ENCODE measurements at places on chromosomes 3 and 15. TPM values are rescaled to one million over a fixed set of nuclear protein-coding genes. Genes with fewer than 3 reads are reported as not detected.

GRCh38 chr15:76116138-76116885 lies 56.5 kb downstream of the TMEM266 start:
- no peak for DNase-seq

DNA sequence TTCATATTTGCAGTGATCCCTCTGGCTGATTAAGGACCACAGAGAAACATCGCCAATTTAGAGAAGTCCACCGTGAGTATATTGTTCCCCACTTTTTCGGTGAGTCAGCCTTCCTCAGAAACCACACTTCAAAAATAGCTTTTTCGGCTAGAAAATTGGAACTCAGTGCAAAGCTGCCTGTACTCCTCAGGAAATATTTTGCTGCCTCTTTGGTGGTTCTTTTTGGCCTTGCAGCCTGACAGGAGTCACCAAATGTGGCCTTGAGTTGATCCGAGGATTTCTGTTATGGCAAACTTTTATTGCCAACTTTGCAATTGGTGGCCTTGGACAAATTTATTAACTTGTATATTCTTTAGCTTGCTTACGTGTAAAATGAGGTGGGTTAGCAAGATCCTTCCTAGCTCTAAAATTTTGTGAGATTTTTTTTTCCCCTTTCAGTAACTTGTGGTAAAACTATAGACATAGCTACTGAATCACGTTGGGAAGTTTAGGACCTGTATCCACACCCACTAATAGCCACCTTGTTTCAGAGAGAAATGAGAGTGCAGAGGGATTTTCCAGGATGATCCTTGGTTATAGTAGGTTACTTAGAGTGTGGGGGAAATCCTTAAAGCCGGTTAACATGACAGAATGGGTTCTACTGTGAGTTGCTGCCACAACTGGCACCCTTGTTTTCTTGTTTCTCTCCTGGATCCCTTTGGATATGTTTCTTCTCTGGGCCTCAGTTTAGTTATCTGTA lies 9.9 kb downstream of the ARL6IP5 start:
- no peak for DNase-seq

The UTS2B gene
- 0.05 TPM for polyA plus RNA-seq

The GRK7 gene
- polyA plus RNA-seq, result 0.04 TPM

The THRB gene
- polyA plus RNA-seq, result 33.3 TPM

The AMT gene
- 0.80 TPM for polyA plus RNA-seq

- no peak for DNase-seq
Observed at GRCh38 chr3:167762296-167762695, 26.8 kb downstream of the SERPINI1 start.

The STAB1 gene
- polyA plus RNA-seq, result 15.9 TPM

- DNase-seq, result no peak
Observed at GRCh38 chr3:185062191-185062590, 90.7 kb downstream of the C3orf70 start.

DNA sequence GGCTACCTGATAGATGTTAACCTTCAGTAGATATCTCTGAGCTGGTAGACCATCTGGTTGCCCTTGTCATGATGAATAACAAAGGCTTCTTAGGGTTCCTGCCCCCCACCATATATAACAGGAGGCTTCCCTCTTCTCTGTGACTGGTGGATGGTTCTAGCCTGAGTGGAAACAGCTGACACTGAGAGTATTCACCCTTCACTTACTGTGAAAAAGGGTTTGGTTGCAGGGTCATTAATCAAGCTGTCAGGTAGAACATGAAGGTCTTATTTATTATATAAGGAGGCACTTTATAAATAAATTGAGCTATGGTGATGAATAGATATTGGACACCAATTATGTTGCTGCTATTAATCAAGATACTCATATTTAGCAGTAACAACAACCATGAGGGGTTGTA lies 58.6 kb downstream of the CACNA2D3 start:
- DNase-seq, result no peak

DNA sequence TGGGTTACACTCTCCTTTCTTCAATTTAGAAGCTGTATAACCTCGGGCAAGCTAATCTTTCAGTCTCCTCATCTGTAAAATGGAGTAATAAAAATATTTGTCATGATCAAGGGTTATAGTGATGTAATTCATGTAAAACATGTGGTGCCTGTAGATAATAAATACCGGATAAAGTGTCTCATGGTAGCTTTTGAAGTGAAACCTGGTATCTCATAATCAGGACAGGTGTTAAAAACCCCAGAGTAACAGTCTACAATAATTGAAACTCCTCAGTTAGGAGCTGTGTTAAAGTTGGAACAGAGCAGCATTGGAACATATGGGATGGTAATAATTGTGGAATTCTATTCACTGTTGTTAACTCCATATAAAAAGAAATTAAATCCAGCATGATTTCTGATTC lies 884 bp upstream of the KNL1 start:
- DNase-seq, result no peak

- DNase-seq, result no peak
Observed at GRCh38 chr3:108505811-108506210, 4.6 kb downstream of the MYH15 start.

DNA sequence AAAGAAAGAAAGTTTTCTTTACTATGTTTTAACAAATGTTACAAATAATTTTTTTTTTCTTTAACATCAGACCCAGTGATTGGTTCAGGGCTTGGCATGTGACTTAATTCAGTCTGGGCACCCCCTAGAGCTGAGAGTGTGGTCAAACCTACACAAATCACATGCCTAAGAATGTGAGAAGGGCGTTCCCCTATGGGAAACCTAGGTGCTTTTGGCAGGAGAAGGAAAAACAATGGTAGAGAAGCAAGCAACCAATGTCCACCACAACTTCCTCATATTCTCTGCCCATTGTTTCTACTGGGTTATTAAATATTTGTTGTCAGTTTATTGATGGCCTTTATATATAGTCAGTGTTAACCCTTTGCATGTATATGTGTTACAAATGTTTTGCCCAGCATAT lies 21.4 kb upstream of the PIAS1 start:
- no peak for DNase-seq

- DNase-seq, result no peak
Observed at GRCh38 chr3:184812662-184813042, 686 bp downstream of the VPS8 start.

DNA sequence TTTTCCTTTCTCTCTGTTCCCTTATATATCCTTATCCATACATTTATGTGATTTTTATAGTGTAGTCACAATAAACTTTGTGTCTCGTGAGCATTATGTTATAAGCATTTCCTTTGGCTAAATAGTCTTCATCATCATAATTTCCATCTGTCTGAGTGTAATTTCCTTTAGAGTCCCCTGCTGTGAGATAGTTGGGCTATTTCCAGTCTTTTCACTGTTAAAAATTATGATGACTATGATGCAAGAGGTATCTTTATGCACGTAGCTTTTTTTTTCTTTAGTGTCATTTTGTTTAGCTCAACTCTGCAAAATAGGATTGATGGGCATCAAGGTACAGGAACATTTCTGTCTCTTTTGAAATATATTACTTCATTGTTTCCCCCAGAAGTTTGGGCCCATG lies 26.9 kb upstream of the CA12 start:
- DNase-seq, result no peak

- DNase-seq, result no peak
Observed at GRCh38 chr3:42477696-42478095, 24.7 kb upstream of the VIPR1 start.

- peak; percentile 39 for DNase-seq
Observed at GRCh38 chr3:192409201-192409837, 318.0 kb downstream of the FGF12 start.

The SLC28A2 gene
- not detected for polyA plus RNA-seq

DNA sequence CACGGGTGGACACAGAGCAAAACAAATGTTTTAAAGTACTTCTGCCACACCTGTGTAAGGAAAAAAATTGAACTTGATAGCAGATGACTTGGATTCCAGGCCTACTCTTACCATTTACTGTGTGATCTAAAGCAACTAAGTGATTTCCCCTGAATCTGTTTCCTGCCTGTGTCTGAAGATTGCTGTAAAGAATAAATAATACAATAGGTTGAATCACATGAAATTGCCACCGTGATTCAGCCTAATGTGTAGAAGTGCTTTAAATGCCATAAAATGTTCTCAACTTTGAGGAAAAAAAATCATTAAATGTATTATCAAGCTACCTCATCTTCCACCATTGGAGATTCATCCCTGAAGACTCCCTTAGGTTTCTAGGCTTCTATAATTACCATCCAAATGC lies 27.6 kb upstream of the NUDT16 start:
- no peak for DNase-seq

DNA sequence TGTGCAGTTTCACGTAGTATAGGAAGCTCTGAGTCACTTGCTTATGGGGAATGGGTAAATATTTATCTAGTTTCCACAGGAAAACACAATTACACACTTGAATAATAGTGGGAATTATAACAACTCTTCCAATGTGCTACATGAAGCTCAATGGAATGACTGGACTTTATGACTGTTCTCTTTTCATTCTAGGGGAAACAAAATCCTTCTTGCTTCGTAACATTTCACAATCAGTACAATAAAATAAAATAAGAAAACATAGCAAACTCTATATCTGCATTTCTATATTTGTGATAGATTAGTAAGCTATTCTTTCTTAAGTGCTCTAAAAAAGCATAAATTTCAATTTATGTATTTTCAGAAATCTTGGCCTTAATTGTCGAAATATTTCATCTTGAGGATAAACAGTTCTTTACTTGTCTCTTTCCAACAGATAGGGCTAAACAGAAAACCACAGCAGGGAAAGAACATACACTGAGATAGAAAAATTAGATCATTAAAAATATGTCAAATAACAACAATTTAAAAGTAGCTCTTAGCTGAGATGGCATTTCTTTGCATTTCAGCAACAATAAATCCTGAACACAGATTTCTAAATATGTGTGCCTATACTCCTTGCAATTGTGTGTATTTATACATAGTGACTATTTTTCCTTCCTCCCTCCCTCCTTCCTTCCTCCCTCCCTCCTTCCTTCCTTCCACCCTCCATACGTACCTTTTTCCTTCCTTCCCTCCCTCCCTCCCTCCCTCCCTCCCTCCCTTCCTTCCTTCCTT lies 395.5 kb upstream of the KCNMB2 start:
- no peak for DNase-seq

GRCh38 chr15:25236143-25236860 lies 202.5 kb downstream of the UBE3A start:
- DNase-seq, result no peak

DNA sequence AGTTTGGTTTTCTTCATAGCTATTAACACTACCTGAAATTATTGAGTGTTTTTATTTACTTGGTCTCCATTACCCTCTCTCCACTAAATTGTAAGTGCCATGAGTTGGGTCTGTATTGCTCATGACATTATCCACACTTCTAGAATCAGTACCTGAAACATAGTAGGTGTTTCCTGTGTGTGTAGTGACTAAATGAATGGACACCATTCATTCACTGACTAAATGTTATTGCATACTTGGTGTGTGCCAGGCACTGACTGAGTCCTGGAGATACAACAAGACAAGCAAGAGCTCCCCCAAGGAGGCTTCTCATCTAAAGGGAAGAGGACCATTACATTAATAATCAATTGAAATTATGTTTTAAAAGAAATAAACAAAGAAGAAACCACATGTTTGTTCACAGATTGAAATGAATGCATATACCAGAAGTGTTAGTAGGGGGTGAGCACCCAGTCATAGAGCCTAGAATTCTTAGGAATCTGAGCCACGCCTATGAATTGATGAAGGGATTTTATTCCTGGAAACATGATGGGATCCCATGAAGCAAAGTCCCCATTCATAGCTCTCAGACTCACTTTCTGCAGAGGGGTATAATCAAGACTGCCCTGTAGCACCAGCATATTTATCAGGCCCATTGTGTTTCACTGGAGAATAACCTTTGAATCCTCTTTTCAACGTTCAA lies 31.7 kb upstream of the ATOSA start:
- DNase-seq, result no peak

DNA sequence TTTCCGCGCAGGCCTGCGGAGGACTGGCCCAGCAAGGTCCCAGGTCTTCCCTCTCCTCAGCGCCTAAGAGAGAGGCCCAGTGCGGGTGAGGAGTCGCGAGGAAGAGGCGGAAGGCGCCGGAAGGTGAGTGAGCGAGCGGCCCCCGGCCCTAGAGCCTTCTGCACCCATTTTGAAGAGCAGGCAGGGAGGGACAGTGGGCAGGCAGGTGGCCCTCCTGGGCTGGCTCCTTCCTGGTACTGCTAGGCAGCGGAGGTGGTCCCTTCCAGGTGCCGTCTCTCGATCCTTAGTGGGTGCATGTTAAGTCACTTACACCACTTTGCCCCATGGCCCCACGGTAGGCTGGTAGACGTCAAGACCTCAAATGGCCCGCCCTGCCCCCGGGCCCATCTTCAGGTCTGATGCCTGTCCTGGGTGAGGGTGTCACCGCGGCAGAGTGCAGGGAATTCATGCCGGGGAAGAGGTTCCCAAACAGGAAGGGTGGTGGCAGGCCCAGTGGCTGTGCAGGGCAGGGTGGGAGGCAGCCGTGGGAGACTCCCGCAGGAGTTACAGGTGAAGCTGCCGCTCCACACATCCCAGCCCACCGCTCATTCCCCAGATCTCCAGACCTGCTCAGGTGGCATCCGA lies 14.4 kb downstream of the PAK6 start:
- no peak for DNase-seq

DNA sequence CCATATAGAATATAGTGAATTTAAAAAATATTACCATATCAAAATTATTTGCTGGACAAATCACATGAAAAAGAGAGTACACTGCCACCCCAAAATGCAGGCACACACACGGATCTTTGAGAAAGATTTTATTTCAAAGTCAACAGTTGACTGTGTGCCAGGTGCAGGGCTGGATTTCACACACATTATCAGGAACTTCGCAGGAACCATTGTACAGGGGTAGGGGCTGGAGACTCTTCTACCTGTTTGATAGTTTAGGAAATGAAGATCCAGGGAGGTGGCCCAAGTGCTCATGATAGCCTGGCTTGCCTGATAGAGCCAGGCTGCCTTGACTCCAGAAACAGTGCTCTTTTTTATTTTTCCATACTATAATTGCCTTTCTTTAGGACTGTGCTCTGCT lies 54.2 kb downstream of the IL1RAP start:
- DNase-seq, result no peak

DNA sequence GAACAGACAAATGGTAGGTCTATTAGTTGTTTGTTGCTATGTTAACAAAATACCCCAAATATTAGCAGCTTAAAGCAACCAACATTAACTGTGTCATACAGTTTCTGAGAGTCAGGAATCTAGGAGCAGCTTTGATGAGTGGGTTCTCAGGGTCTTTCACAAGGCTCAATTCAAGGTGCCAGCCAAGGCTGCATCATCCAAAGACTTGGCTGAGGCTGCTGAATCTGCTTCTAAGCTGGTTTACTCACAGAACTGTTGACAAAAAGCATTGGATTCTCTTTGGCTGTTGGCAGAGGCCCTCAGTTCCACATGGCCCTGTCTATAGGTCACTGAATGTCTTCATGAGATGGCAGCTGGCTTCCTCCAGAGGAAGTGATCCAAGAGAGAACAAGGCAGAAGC lies 40.3 kb upstream of the TSC22D2 start:
- no peak for DNase-seq
